ENCODE measurements at places on chromosomes 13 and 19. TPM values are rescaled to one million over a fixed set of nuclear protein-coding genes. Genes with fewer than 3 reads are reported as not detected.

GRCh38 chr19:50669302-50670101 is 20.3 kb downstream of the C19orf81 start:
- DNase-seq = no peak

ZNF28 gene
- 15.0 TPM for total RNA-seq

ZNF528 gene
- 12.2 TPM for total RNA-seq

- no peak for DNase-seq
Measured at GRCh38 chr13:43835701-43836100, 43.8 kb downstream of the CCDC122 start.

- DNase-seq = no peak
Measured at GRCh38 chr13:28268800-28269223, 130.5 kb downstream of the PAN3 start.

- no peak for DNase-seq
Measured at GRCh38 chr19:45324349-45324907, 1.8 kb upstream of the CKM start.

DNA sequence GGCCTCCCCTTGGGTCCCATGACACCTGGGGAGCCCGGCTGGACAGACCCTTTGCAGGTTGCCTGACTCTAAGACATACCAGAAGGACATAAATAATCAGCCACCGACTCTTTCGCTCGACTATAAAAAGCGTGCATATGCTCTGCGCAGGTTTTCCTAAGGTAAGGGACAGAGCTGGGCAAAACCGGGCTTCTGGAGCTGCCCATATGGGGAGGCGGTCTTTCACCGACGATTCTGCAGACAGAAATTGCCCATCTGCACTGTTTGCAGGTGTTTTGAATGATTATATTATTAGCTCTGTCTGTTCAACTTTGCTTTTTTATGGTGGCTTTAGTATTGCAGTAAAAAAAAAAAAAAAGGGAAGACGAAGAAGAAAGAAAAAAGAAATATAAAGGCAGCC is 347.2 kb downstream of the TSHZ3 start:
- DNase-seq = no peak

- no peak for DNase-seq
Measured at GRCh38 chr19:56108447-56109195, 12.5 kb downstream of the ZNF787 start.

GRCh38 chr13:40445557-40445990 is 220.9 kb downstream of the FOXO1 start:
- DNase-seq = no peak

GRCh38 chr19:41426116-41426841 is 895 bp downstream of the B3GNT8 start:
- no peak for DNase-seq

DNA sequence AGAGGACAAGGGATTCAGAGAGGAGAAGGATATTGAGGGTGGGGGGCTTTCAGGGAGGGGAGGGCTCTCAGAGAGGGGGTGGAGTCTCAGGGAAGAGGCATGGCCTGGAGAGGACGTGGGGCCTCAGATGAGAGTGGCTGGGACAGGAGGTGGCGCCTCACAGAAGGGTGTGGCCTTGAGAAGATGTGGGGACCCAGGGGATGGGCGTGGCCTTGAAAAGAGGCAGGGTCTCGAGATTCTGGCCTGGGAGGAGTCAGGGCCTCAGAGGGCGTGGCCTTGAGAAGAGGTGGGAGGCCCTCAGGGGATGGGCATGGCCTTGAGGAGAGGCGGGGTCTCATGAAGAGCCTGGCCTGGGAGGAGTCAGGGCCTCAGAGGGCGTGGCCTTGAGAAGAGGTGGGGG is 23.7 kb upstream of the TNFSF14 start:
- no peak for DNase-seq

GRCh38 chr13:21058361-21058760 is 3.0 kb downstream of the LATS2 start:
- DNase-seq = no peak

DNA sequence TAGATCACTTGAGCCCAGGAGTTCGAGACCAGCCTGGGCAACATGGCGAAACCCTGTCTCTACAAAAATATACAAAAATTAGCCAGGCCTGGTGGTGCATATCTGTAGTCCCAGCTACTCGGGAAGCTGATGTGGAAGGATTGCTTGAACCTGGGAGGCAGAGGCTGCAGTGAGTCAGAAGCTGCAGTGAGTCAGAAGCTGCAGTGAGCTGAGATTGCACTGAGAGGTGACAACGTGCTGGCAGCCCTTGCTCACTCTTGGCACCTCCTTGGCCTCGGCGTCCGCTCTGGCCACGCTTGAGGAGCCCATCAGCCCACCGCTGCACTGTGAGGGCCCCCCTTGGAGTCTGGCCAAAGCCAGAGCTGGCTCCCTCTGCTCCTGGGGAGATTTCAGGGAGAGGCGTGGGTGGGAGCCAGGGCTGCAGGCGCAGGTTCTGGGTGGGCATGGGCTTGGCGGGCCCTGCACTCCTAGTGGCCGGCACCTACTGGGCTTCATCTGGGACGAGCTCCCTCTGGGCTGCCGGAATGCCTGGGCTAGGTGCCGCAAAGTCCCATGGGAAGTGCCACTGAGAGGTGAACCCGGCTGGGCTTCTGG is 39.5 kb upstream of the RPL21 start:
- DNase-seq = no peak

DGKH gene
- total RNA-seq = 15.0 TPM

- DNase-seq = no peak
Measured at GRCh38 chr19:11012507-11012906, 51.7 kb downstream of the SMARCA4 start.

GRCh38 chr13:84192125-84192524 is 309.9 kb upstream of the SLITRK1 start:
- no peak for DNase-seq

NRTN gene
- total RNA-seq = 30.4 TPM

DNA sequence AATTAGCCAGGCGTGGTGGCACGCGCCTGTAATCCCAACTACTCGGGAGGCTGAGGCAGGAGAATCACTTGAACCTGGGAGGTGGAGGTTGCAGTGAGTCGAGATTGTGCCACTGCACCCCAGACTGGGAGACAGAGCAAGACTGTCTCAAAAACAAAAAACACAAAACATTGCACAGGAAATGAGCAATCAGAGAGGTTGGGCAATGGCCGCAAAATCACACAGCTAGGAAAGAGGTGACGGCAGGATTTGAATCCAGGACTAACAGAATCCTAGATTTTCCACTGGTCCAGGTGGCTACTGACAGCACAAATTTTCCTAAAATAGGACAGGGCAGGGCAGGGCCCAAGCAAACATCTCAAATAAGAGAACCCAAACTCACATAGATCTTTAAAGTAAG is 23.3 kb downstream of the PTPRS start:
- DNase-seq = no peak

- no peak for DNase-seq
Measured at GRCh38 chr19:44687888-44688287, 11.1 kb upstream of the CEACAM16 start.

DNA sequence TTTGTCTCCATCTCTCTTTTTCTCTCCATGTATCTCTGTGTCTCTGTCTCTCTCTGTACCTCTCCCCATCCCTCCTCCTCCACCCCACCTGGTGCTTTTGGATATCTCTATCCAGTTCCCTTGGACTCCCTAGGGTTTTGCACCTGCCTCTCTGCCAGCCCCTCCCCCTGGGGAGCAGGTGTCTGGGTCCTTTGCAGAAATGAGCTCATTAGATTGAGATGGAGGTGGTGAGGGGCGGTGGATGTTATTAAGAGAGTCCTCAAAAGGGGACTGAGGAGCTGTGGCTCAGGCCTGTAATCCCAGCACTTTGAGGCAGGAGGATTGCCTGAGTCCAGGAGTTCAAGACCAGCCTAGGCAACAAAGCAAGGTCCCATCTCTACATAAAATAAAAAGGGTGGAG is 2.1 kb downstream of the KCNN4 start:
- no peak for DNase-seq

DNA sequence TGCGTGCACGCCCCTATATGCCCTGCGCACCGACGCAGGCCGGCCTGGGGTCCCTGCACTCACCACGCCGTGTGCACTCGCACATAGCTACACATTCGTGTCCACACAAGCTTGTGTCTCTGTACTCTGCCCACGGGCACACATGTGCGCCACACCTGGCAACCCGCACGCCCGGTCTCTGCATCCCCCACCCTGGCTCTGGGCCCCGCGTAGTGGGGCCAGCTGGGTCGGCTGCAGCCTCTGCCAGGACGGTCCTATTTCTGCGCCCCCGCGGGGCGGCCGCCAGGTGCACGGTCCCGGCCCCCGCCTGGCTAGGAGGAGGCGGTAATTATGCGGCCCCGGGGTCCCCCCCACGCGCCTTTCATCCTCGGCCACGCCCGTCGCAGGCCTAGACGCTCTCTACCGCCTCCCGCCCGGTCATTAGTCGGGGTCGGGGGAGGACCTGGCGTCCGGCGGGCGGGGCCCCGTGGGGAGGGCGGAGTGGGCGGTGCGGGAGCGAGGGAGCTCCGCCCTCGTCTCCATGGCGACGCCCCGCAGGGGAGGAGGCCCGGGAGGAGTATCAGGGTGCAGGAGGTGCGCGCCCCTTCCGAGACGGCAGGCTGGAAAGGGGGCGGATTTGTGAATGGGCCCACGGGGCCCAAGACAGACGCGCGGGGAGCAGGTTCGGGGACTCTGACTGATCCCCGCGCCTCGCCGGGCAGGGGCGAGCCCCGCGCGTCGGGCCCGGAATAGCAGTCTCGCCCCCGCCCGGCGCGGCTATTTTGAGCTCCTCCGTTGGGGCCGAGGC is 2.8 kb upstream of the CIRBP start:
- DNase-seq = no peak

FFAR3 gene
- total RNA-seq = not detected

- DNase-seq = no peak
Measured at GRCh38 chr13:96621634-96622183, 372.6 kb downstream of the OXGR1 start.

- no peak for DNase-seq
Measured at GRCh38 chr13:47917022-47917574, 84.0 kb downstream of the SUCLA2 start.

DNA sequence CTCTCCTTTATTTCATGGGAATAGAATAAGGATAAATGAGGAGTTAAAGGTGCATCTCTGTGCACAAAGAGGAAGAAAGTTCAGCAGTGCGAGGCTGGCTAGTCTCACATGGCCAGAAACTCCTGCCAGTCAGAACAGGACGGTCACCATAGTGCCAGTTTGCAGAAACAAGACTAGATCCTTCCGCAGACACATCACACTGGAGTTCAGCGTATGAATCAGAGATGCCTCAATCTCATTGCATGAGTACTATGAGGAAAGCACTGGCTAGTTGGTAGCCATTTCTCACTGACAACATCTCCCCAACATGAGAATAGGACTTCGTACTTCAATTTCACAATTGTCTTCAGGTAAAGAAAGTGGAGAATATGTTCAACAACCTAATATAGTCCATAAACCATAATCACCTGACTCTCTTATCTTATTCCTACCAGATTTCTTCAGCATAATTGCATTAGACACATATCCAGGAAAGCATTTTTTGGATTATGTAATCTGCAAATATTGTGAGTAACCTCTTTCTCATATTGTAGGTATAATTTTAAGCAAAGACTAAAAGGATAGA is 34.9 kb downstream of the RXFP2 start:
- no peak for DNase-seq

- no peak for DNase-seq
Measured at GRCh38 chr13:99385940-99386339, 78.7 kb upstream of the GPR183 start.

DNA sequence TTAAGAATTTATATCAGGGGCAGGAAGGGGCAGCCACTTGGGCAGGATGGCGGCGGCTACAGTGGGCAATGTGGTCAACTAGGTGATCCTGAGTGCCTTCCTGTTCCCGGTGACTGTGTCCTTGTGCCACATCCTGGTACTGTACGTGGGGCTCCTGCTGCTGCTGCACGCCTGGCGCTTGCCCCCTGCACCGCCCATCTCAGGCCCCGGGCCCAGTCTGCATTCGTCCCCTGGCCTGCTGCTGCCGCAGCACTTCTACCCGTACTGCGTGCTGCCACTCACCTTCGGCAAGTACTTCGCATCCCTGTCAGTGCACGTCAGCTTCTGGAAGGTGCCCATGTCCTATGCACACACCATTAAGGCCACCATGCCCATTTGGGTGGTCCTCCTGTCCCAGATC is 40.1 kb downstream of the IFT88 start:
- no peak for DNase-seq

All from esophagus muscularis mucosa (tissue), 4 donors.